ENCODE measurements at places on chromosomes 16 and 17. TPM values are rescaled to one million over a fixed set of nuclear protein-coding genes. Genes with fewer than 3 reads are reported as not detected.

Gene PRR29
- total RNA-seq, result 1.5 TPM

Gene HBA1
- total RNA-seq, result not detected

Gene EEF2KMT
- total RNA-seq, result 12.2 TPM

Gene KLHL11
- total RNA-seq, result 16.4 TPM

Gene CXCL16
- total RNA-seq, result 1.7 TPM

Gene ALG1
- total RNA-seq, result 15.7 TPM

Gene CDH8
- total RNA-seq, result not detected

Gene ZFP3
- total RNA-seq, result 2.8 TPM

Gene VAC14
- total RNA-seq, result 26.2 TPM

Gene SRCIN1
- total RNA-seq, result 0.73 TPM

Gene ULK2
- total RNA-seq, result 13.1 TPM

Gene C16orf96
- total RNA-seq, result 0.18 TPM

Gene KCTD19
- total RNA-seq, result 2.0 TPM

Gene SKAP1
- 76.1 TPM for total RNA-seq

Gene NGFR
- 0.21 TPM for total RNA-seq

Gene TPSAB1
- total RNA-seq, result not detected

Gene TUBB3
- total RNA-seq, result 0.43 TPM

Gene CPNE7
- total RNA-seq, result 17.3 TPM

Gene TBX6
- 2.7 TPM for total RNA-seq

Gene BLMH
- 74.5 TPM for total RNA-seq

Gene HSD17B2
- not detected for total RNA-seq

Gene PLK1
- total RNA-seq, result 120 TPM

Gene BLTP2
- total RNA-seq, result 138 TPM

Gene ACOX1
- total RNA-seq, result 33.1 TPM

Gene DNASE1L2
- total RNA-seq, result 0.51 TPM

Gene TBC1D3E
- not detected for total RNA-seq

Gene CDH3
- total RNA-seq, result 7.3 TPM

Gene POLR2A
- 193 TPM for total RNA-seq

Gene HERPUD1
- 195 TPM for total RNA-seq

Gene OTOA
- not detected for total RNA-seq
